ENCODE measurements at places on chromosomes 2 and 18.

GRCh38 chr2:207216457-207216856 is 50.7 kb upstream of the KLF7 start:
- no peak for DNase-seq

- DNase-seq, result no peak
Observed at GRCh38 chr18:50401888-50402287, 27.0 kb downstream of the SKA1 start.

DNA sequence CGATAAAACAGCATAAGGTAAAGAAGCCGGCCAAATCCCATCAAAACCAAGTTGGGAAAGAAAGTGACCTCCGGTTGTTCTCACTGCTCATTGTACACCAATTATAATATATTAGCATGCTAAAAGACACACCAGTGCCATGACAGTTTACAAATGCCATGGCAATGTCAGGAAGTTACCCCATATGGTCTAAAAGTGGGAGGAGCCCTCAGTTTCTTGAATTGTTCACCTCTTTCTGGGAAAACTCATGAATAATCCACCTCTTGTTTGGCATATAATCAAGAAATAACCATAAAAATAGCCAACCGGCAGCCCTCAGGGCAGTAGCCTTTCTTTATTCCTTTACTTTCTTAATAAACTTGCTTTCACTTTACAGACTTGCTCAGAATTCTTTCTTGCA is 544.9 kb upstream of the SETBP1 start:
- DNase-seq, result no peak

- no peak for DNase-seq
Observed at GRCh38 chr2:100137318-100137717, 5.1 kb downstream of the AFF3 start.

DNA sequence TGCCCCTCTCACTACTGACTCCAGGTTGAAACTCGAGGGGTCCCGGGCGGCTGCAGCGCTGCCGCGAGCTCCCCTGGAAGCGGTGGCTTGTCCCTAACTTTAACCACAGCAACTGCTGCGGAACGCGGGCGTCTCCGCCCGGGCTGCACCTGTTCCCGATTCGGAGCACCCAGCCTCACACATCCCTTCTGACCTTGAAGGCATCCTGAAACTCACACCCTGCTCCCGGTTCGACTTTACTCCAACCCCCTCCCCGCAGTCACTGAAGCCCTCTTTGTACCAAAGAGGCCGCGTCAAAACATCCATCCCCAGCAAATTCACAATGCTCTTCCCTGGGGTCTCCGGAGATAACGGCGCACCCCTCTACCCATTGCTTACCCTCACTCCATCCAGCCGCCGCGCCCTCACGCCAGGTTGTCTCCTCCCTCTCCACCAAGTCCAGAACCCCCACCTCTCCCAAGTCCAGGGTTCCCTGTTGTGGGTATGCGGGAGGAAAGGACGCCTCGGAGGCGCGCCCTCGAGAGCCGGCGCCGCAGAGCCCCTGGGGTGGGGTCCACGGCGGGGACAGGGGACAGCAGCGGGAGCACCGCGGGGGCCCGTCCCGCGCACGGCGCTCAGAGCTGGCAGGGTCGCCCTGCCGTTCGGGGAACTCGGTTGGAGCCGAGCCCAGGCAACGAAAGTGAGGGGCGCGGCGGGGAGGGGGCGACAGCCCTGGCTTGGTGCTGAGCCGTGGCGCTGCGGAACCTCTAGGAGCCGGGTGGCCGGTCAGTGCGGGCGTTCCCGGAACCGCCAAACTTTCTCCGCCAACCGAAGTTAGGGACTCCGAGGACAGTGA is 934 bp downstream of the MYO5B start:
- no peak for DNase-seq

DNA sequence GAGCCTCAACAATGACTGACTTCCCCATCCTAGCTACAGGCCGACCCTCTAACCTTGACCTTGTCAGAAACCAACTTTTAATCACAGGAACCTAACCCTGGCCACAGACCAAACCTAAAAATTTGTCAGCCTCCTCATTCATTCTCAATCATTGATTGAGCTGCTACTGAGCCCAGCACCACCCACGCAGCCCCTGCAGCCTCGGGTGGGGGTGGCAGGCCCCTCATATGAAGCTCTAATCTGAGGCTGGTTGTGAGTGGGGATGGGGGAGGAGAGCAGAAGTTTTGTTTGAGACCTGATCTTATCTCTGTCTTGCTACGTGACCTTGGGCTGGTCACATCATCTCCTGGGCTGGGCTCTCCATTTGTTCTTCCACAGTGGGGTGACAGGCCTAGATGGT is 99.5 kb upstream of the EPAS1 start:
- DNase-seq, result no peak

DNA sequence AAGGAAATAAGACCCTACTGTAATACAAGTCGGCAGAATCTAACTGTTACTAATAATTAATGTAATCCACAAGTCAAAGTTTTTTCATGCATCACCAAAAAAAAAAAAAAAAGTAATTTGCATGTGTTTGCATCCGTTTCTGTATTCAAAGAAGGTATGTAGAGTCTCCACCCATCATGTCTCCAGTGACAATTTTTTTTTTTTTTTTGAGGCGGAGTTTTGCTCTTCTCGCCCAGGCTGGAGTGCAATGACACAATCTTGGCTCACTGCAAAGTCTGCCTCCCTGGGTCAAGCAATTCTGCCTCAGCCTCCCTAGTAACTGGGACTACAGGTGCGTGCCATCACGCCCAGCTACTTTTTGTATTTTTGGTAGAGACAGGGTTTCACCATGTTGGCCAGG is 24.2 kb upstream of the NFU1 start:
- no peak for DNase-seq

DNA sequence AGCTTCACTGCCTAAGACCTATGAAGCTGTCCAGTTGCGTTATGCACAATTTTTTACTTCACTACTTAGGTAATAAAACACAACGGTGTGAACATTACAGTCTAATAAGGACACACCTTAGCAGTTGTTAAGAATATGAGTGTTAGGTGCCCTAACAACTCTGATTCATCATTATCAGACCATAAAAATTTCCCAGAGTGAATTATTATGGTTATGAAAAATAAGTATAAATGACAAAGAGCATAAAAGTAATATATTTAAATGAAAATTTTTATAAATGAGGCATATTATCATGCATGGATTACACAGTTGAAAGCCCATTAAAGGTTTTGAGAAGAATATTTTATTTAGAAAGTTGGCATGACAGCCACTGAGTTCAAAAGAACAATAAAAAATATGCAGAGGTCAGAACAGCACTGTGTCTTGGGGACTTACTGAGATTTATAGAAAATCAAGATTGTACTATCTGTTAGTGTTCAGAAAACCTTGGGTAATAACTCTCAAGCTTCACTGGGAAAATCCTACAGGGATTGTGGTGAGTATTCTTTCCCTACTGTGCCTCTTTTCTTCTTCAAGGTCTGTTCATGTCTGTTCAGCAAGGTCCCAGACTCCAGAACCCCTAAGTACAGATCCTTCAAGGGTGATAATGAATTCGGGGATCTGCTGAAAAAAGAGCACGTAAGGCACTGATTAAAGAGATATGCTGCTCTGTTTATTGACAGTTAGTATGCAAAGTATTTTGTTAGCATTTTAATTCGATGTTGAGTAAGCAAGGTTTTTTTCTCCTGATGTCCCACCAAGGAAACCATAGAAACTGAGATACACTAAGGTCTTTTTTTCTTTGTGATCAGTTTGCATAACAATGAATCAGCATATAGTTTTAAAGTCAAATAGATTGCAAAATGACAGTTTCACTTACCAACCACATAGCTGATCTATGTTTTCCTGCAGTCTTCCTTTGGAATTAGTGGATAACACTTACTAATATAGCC is 250.0 kb downstream of the DSEL start:
- no peak for DNase-seq

GRCh38 chr2:25176541-25177181 is 8.3 kb upstream of the POMC start:
- no peak for DNase-seq

DNA sequence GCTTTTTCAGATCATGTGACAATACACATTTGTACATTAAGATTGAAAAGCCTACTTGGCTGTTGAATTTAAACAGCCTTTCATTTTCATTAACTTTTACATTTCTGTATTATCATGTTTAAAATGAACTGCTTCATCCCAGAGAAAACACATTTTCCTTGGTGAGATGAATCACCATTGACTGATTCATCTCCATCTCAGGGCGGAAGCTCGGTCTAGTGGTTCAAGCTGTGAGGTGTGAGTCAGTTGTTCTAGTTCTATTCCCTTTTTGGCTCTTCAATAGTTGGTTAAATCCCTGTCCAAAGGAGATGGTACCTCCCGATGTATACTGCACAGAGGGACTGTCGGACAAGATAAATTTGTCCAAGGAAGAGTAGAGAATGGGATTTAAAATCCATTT is 189.7 kb downstream of the ADCYAP1 start:
- DNase-seq, result no peak

GRCh38 chr2:198102856-198103255 is 298.5 kb downstream of the PLCL1 start:
- no peak for DNase-seq

DNA sequence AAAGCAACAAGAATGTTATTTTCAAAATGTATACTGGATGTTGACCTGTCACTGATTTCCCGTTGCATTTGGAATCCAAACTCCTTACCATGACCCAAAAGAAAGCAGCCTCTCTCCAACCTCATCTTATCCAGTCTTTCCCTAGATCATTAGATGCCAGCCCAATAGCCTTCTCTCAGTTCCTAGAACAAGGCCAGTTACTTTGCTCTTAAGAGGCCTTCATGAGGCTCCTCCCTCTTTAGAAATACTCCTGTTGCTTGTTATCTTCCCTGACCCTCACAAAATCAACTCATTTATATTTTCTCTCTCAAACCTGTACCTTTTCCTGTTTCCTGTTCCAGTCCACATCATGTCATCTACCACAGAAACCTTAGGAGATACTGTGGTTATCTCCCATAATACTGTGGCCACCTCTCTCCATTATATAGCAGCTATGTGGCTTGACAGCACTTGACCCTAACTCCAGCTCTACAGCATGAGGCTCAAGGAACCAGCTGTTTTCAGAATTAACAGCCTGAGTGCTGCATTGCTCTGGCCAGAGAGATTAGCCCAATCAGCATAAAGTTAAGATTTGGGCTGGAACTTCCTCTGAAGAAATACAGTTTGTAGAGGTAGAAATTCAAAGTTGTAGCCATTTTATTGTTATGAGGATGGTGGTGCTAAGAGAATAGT is 22.8 kb downstream of the SRBD1 start:
- DNase-seq, result peak; percentile 41

DNA sequence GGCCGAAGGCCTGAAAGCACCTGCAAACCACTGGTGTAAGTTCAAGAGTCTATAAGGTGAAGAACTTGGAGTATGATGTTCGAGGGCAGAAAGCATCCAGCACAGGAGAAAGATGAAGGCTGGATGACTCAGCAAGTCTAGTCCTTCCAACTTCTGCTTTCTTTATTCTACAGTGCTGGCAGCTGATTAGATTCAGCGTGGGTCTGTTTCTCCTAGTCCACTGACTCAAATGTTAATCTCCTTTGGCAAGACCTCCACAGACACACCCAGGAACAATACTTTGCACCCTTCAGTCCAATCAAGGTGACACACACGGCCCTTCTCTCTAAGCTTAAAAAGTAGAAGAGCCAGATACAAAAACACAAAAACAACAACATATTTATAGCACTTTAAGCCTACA is 43.4 kb downstream of the NMS start:
- peak; percentile 75 for DNase-seq

GRCh38 chr18:36780748-36781147 is 48.1 kb downstream of the TPGS2 start:
- DNase-seq, result no peak

GRCh38 chr2:42854207-42854818 is 61.9 kb upstream of the HAAO start:
- DNase-seq, result no peak

GRCh38 chr2:119149611-119150010 is 8.9 kb downstream of the C1QL2 start:
- no peak for DNase-seq

GRCh38 chr2:191713837-191714236 is 35.9 kb downstream of the NABP1 start:
- DNase-seq, result no peak

DNA sequence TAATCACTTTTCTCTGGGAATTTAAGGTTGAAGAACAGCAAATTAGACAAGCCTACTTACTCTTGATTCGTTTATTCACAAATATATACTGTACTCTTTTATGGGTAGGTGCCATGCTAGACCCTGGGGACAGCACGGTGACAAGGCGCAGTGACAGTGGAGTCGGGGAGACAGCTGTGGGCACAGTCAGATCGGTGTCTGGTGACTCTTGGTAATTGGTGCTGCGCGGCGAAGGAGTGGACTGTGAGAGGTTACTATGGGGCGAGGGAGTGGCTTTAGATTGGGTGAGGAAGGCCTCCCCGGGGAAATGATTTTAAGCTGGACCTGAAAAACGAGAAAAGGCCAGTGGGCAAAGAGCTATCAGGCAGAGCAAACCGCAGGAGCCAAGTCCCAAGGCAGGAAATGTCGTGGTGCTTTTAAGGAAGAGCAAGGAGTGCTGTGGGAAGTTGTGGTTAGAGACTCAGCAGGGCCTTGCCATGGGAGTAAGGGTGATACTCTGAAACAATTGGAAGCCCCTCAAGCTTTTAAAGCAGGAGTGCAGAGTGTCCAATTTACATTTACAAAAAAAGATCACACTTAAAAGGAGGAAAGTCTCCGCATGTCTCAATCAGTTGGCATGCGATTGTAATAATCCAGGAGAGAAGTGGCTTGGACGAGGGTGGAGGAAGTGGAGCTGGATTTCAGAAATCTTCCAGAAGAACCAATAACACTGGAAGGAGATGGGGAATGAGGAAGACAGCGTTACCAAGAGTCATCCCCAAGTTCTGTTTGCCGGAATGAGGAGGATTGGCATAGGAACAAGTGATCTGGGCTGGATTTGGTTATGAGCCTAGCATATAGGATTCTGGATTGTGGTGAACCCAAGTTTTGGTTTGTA is 36.1 kb upstream of the TXNDC2 start:
- peak; percentile 74 for DNase-seq

GRCh38 chr2:15818881-15819280 is 121.5 kb upstream of the MYCN start:
- DNase-seq, result no peak

Data from KBM-7 (cell line).